ENCODE measurements at places on chromosomes 6 and 20.
A peak's percentile ranks its signal among the peaks of the same experiment; 100 is the strongest.

- DNase-seq: no peak
These were observed 185.2 kb downstream of the QKI start for GRCh38 chr6:163599684-163600083.

- DNase-seq: no peak
These were observed 171.6 kb downstream of the THBS2 start for GRCh38 chr6:169082093-169082492.

DNA sequence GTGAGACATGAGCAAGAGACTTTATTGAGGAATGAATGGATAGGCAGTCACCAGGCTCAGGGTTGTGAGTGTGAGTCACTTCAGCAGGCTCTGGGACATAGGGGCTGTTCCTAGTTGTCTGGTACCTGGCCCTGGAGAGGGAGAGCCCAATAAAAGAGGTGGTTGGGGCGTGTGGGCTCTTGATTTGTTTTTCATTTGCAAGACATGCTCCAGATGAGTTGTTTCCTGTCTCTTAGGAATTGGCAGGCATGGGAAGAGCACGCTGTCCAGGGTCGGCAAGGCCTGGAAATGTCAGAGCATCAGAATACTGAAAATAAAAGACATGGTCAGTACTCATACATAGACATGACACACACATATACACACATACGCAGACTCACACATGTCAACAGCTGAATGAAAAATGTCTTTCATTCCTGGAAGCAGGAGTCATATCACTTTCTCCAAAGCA, 166.3 kb upstream of the SULF2 start:
- DNase-seq: peak; percentile 72

- no peak for DNase-seq
These were observed 36.9 kb downstream of the LBP start for GRCh38 chr20:38383147-38383546.

DNA sequence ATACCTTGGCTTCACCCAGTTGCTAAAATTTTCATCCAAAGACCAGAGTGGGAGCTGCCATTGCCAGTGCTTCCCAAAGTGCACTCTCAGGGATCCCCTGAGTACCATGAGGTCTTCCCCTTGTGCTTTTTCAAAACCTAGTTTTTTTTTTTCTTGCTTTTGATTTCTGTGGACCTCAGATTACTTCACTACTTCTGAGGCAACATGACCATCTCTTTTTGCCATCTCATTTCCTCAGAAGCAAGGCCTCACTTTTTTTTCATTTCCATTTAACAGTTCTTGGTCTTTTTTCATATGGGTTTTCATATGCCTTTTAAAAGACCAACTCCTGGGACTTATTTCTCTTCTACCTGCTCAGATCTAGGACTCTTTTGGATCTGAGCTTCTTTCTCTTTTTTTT, 64.1 kb upstream of the MMS22L start:
- no peak for DNase-seq

- no peak for DNase-seq
These were observed 237.7 kb downstream of the ARHGAP18 start for GRCh38 chr6:129472239-129472638.

DNA sequence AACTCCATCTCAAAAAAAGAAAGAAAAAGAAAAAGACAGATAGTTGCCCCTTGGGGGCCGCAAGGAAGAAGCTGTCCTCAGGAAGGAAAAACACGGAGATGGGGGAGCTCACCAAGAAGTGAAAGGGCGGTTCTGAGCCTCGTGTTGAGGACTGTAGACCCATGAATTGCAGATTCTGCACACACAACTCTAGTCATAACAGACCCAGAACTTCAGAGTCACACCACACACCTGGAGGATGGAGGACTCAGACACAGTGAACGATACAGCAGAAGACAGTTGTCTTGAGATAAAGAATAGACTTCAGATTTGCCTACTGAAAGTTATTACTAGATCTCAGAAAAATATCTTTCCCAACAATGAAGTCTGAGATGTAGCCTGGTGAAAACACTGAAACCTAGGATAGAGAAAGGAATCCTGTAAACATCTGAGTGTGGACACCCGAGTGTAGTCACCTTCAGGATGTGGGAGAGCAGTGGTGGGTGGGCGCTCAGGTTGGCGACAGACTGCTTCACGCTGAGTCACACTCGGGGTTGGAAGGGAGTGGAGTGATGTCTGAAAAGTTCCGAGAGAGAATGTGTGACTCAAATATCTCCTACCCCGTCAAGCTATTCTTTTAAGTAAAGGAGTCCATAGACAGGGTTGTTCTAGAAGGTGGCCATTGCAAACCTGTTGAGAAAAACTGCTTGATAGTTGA, 88.1 kb downstream of the MAP3K4 start:
- peak; percentile 88 for DNase-seq

DNA sequence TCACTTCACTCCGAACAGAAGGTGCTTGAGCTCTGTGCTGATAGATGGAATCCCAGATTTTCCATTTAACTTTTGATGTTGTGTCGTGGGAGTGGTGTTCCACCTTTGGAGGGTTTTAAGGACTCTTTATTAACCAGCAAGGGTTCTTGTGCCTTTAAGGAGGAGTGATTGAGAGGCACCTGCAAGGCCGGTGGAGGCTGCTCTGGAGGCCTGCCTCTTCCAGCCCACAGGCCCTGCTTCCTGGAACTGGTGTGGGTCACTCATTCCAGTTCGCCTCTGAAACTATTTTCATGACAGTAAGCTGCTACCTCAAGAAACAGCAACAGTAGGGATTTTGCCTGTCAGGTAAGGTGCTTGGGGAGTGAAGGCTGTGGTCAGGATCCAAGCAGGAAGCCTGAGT, 58.8 kb upstream of the APCDD1L start:
- no peak for DNase-seq

DNA sequence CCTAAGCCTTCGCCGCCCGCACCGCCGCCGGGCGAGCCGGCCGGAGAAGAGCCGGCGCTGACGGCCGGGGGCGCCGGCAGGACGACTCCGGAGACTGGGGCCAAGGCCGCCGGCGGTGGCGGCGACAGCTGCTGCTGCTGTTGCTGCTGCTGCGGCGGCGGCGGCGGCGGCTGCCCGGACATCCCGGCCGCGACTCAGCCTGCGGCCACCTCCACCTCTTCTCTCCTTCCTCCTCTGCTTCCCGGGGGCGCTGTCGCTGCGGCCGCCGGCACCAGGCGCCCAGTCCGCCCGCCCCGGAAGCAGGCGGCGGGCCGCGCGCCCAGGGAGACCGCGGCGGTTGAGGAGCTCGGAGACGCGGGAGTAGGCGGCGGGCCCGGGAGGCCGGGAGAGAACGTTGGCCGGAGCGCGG, 307 bp downstream of the RANBP9 start:
- DNase-seq: peak; percentile 72

DNA sequence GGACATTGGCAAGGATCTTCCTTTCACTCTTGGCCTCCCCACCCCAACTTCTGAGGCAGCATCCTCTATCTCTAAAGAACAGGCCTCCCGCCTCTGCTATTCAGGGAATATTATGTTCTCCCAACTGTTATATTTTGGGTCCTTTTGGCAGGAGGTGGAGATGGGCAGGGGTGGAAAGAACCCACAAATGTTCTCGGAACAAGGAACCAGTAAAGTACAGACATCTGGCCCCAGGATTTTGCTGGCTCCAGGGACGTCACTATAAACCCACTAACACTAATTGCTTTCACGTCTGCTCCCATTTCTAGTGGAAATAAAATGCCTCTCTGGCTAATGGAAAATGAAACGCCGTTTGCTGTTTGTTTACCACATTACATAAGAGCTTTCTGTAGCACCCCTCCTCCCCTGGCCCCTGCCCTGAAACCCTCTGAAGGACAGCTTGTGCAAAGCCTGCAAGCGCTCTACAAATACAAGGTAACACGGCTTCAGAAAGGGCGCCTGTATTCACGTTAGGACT, 77.7 kb upstream of the TBC1D7 start:
- no peak for DNase-seq

GRCh38 chr6:131250122-131250521, 114.9 kb downstream of the AKAP7 start:
- DNase-seq: peak; percentile 50

DNA sequence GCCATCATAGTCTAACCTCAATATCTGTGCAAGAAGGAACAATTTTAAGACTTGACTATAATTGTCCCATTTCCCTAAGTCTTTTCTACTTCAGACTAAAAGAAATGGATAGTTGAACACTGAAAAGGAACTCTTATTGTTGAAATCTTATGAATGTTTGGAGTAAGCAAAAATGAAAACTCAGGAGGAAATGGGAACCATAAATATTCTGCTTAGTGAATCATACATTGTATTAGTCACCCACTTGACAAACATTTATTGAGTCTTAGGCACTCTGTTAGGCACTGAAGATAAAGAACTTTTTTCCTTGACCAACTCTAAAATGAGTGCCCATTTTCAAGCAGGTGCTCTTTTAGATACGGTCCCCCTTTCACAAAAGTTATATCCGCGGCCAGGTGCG, 8.7 kb downstream of the CCDC170 start:
- peak; percentile 60 for DNase-seq

DNA sequence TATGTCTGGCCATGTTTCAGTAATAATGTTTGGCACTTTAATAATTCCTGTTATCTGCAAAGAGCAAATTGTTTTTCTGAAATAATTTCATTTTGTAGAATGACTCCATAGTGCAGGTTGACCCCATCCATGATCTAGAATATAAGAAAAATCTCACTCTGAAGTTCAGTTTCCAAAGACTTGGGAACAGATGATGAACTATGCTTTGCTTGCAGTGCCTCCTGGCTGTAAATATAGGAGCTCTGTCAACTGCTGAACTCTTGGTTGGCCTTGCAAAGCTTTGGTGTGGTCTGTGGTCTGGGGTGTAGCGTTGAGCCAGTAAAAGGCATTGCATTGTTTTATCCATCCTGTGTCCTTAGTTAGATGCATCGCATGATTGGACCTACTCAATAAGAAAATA, 104.0 kb downstream of the PLCB4 start:
- DNase-seq: peak; percentile 16

GRCh38 chr6:48568856-48569255, 457.9 kb upstream of the PTCHD4 start:
- DNase-seq: no peak

DNA sequence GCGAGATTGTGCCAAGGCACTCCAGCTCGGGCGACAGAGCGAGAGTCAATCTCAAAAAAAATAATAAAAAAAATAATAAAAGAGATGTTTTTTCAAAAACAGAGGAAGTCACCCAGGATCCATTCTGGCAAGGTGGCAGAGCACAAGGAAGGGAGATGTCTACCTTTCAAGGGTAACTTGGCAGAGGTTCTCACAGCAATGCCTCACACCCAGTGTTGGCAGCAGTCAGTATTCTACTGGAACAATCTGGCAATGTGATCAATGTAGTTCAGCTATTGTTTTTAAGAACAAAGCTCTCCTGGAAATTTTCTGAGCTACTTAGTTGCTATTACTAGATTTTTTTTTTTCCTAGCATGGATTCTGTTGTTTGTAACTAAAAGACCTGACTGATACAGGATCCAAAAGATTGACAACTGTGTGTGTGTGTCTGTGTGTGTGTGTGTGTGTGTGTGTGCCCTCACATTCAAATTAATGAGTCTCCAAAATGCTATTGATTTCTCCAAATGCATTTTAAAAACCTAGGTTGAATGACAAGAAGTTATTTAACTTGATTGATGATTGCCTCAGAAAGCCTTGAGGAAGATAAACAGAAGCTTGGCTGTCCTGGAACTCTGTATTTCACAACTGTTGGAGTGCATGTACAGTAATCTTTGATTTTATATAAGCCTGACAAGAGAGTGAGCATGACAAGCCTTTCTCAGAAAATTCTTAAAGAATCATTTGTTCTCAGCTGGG, 114.1 kb upstream of the RREB1 start:
- peak; percentile 40 for DNase-seq

GRCh38 chr20:46406986-46407670, 713 bp upstream of the ELMO2 start:
- peak; percentile 76 for DNase-seq

GRCh38 chr6:139337830-139338229, 36.6 kb downstream of the CITED2 start:
- DNase-seq: no peak

- DNase-seq: no peak
These were observed 5.1 kb downstream of the BRPF3 start for GRCh38 chr6:36201612-36202011.

- DNase-seq: no peak
These were observed 10.5 kb downstream of the NT5E start for GRCh38 chr6:85460154-85460920.

- no peak for DNase-seq
These were observed 156.0 kb downstream of the RFPL4B start for GRCh38 chr6:112503091-112503596.

- DNase-seq: no peak
These were observed 32.7 kb downstream of the SLX4IP start for GRCh38 chr20:10467681-10468339.

- no peak for DNase-seq
These were observed 878.7 kb upstream of the MAN1A1 start for GRCh38 chr6:120228297-120228696.

GRCh38 chr20:33162753-33163152, 5.2 kb upstream of the BPIFA2 start:
- DNase-seq: no peak

DNA sequence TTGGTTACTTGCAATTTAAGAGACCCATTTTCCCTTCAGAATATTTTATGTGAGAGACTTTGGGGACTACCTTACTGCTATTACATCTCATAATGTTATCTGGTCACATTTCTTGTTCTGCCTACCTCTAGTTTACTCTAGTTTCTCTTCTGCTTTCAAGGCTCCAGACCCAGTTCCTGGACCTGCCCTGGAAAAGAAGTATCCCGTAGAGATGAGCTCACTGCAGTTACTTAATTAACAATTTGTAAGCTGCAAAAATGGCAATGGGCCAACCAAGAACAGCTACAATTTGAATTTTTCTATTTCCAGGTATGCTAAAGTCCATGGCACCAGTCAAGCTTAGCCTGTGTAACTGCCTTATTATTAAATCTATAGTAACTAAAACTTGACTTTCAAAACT, 25.0 kb downstream of the TAB2 start:
- no peak for DNase-seq

- no peak for DNase-seq
These were observed 200.7 kb downstream of the WDR27 start for GRCh38 chr6:169501128-169501527.

GRCh38 chr6:112833581-112834131, 486.5 kb downstream of the RFPL4B start:
- DNase-seq: peak; percentile 1

GRCh38 chr6:100565439-100566104, 100.9 kb upstream of the SIM1 start:
- DNase-seq: no peak

- peak; percentile 27 for DNase-seq
These were observed 91.0 kb downstream of the SCP2D1 start for GRCh38 chr20:18904624-18905023.

DNA sequence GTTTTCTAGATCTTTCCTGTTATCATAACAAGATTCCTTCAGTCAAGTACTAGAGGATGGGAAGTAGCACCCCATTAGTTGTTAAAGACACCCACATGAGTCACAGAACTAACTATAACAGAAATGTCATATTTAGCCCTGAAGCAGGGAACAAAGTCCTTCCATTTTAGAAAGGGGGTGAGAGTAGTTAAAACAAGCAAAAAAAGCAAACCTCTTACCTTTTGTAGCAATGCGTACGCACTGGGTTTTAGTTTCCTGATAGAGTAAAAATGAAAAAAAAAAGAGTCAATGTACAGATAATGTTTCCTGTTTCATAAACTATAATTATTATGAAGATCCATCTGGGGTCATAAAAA, 163.7 kb upstream of the THEMIS start:
- DNase-seq: no peak
